ENCODE measurements at places on chromosomes 6 and 20.
A peak's percentile ranks its signal among the peaks of the same experiment; 100 is the strongest.

- no peak for DNase-seq
Measured at GRCh38 chr6:133359760-133360159, 118.6 kb downstream of the EYA4 start.

DNA sequence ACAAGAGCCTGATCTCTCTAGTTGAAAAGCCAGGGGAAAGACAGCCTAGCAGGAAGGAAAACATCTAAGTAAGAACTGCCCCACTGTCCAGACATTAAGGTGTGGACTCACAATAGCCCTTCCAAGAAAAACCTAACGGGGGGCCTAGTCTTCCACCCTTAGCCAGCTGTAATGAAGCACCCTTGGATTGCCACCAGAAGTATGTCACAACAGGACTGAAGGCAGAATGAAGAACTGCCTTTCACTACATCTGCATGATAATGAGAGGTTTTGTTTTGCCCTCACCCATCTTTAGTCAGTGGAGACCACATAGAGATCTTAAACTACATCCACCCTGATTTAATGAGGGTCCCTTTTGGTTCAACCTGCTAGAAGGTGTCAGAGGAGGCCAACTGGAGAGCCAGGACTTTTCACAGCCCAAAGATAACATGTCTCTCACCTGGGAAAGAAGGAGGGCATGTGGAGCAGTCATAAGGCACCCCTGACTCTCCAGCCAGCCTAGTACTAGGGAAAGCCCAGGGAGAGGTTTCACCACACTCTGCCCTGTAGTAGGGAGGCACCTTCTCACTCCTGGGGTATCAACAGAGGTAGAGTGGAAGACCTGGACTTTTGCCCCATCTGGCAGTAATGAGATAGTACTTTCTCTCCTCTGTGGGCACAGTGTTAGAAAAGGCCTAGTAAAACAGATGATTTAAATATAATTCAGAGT is 1017.4 kb upstream of the MANEA start:
- no peak for DNase-seq

- no peak for DNase-seq
Measured at GRCh38 chr6:22451962-22452361, 117.4 kb upstream of the HDGFL1 start.

DNA sequence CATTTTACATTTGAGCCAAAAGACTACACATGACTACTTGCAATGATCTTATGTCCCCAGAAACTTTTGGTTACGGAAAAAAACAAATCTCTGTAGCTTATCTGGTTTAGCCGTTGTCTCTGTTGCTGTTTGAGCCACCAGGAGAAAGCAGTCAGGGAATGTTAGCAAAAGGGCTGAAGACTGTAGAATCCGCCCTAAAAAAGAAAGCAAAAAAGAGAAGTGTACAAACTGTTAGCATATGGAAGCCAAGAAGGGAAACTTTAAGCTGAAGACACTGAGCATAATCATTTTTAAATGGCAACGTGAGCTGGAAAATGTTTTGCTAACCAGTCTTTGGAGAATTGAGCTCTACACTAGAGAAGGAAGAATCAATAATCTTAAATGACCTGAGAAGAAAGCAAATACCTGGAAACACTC is 69.9 kb upstream of the MYLIP start:
- no peak for DNase-seq

GRCh38 chr6:142878407-142878806 is 66.6 kb downstream of the HIVEP2 start:
- DNase-seq: no peak

GRCh38 chr6:83870649-83871048 is 11.2 kb downstream of the CYB5R4 start:
- DNase-seq: no peak

DNA sequence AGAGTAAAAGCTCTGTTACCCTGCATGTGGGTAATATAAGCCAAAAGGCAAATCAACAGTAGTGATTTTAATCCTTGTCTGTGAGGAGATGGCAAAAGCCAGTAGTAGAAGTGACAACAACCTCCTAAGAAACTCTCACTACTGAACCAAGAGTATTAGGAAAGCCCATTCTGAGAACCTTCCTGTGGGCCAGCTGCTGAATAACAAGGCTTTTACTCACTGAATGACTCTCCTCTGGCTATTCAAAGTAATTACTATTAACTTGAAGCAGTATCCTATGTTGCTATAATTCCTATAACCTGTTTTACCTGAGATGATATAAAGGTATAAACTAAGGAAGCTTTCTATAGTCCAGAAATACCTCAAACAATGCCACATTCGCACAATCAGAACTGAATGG is 55.1 kb downstream of the CHD6 start:
- no peak for DNase-seq

GRCh38 chr6:33636655-33637054 is 15.5 kb downstream of the ITPR3 start:
- DNase-seq: no peak

DNA sequence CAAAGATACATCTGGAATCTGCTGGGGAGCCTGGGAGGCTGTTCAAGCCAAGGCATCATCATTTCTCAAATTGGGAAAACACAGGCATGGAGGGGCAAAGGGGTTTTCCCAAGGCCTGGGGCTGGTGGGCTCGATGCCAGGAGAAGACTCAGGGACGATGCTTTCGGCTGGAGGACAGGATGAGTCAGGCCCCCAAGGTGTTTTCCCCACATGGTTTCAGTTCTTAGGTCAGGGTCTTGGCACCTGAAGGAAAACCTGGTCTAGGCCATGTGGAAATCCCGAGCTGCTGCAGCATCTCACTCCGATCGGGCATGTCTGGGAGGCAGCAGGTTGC is 348.1 kb downstream of the CDC5L start:
- DNase-seq: no peak

DNA sequence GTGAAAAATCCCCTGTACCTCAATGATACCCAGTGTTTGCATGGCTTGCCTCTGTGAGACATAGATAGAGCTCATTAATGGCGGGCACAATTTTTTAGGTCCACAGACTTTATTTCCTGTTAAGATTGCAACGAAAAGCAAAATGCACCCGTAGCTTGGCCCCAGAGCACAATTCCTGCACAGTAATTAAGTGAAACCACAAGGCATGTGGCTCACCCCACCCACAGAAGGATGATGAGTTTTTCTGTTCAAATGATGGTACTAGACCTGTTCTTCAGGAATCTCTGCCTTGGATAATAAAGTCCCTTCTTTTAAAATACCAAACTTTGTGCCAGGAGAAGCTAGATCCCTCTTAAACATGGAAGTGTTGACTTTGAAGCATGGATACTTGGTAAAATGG is 738.1 kb downstream of the QKI start:
- DNase-seq: no peak

GRCh38 chr6:164347455-164347854 is 932.9 kb downstream of the QKI start:
- DNase-seq: no peak

GRCh38 chr6:7647504-7647903 is 57.5 kb downstream of the SNRNP48 start:
- DNase-seq: no peak

GRCh38 chr6:4981761-4982160 is 22.1 kb downstream of the RPP40 start:
- DNase-seq: no peak

DNA sequence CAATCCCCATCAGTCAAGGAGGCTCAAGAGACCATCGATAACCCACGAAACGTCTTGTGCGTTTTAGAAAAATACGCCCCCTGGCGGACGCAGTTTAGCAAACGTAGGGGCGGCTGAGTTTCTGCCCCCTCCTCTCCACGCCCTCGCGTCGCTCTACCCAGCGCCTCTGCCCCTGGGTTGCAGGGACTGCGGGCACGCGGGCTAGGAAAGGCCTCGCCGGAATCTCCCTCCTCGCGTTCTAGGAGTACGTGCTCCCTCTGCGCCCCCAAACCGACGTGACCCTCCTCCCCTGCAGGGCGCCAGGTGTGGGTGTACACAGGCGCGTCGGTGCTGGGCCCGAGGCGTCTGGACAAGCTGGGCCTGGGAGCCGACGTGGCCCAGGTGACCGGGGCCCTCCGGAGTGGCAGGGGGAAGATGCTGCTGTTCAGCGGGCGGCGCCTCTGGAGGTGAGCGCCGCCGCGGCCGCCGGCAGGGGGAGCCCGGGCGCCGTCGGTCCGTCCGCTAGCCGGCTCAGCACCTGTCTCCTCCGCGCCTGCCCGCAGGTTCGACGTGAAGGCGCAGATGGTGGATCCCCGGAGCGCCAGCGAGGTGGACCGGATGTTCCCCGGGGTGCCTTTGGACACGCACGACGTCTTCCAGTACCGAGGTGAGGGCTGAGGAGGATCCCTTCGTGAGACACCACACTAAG is 5.3 kb downstream of the MMP9 start:
- DNase-seq: peak; percentile 36

- peak; percentile 64 for DNase-seq
Measured at GRCh38 chr20:50588034-50588736, 78.0 kb downstream of the PTPN1 start.

DNA sequence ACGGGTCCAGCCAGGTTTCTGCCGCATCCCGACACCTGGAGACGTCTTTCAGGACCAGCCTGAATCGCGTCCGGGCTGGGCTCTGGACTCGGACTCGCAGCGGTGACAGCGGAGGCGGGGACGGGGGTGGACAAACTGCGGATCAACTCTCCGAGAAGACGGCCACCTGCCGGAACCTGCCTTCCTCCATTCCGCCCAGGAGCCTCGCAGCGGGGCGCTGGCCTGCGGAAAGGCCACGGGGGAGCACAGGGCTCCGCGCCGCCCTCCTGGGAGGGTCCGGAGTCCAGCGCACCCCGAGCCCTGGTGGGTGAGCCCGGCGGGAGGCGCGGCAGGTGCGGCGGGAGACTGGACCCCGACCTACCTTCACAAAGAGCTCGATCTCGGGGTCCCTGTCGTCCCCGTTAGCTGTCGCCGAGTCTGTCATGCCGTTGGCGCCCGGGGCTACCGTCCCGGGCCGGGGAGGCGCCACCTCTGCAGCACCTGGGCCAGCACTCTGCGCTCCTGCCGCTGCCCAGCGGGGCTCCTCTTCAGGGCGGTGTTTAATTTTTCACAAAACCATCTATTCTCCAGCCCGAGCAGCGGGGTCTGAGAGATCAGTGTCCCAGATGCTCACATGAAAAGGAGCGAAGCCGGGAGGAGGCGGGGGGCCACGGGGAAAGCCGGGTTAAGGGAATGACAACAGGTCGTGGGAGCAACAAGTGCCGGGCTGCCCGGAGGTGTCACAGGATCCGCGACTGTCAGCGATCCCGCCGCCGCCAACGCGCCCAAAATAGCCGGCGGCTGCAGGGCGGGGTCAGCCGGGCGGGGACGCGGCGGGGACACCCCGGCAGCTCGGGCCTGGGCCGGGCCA is at the start of gene CLIC5:
CLIC5 (minus strand) TSS at position 742 of the 850 bp plus-strand sequence; CDS start at position 424, 318 bp downstream.
- no peak for DNase-seq

DNA sequence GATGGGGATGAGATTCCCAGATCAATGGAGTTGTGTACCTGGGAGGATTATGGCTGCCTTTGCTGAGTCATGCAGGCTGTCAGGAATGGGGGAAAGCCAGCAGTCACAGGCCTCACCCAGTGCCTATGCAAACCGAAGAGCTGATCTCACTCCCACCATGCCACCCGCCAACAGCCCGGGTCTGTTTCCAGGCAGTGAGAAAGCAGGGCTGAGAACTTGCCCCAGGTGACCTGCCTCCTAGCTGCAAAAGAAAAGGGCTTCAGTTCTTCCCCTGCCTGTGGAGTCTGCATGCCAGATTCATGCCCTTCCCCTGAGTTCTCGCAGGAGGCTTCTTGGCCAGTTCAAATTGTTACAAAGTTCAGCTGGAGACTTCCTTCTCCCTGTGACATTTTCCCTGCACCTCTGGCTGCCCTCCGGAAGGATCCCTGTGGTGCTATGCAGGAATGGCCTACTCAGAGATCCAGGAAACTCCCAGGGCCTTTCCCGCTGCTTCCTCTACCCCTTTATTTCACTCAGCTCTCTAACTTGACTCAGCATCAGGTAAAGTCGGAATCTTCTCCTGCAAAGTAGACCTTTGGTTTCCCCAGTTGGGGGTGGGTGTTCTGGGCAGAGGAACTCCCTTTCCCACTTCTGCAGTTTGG is 71.5 kb upstream of the B3GAT2 start:
- DNase-seq: no peak

DNA sequence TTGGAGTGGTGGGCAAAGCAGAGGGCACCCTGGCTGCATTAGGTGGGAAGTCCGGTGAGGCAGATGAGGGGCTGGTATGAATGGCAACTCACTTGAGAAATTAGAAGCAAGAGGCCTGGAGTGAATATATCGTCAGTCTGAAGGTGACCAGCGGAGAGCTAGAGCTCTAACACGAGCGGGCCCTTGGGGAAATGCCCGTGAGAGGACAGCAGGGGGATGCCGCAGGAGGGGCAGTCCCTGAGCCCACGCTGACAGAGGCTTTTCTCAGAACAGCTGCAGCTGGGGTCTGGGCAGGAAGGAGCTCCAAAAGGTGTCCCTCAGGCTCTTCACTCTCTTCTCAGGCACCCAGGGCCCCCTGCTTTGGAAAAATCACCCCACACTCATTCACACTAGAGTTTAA is 32.0 kb upstream of the CD93 start:
- DNase-seq: no peak

- no peak for DNase-seq
Measured at GRCh38 chr20:4122926-4123325, 107.6 kb upstream of the RNF24 start.

- DNase-seq: no peak
Measured at GRCh38 chr20:60060593-60060992, 102.4 kb downstream of the CDH26 start.

DNA sequence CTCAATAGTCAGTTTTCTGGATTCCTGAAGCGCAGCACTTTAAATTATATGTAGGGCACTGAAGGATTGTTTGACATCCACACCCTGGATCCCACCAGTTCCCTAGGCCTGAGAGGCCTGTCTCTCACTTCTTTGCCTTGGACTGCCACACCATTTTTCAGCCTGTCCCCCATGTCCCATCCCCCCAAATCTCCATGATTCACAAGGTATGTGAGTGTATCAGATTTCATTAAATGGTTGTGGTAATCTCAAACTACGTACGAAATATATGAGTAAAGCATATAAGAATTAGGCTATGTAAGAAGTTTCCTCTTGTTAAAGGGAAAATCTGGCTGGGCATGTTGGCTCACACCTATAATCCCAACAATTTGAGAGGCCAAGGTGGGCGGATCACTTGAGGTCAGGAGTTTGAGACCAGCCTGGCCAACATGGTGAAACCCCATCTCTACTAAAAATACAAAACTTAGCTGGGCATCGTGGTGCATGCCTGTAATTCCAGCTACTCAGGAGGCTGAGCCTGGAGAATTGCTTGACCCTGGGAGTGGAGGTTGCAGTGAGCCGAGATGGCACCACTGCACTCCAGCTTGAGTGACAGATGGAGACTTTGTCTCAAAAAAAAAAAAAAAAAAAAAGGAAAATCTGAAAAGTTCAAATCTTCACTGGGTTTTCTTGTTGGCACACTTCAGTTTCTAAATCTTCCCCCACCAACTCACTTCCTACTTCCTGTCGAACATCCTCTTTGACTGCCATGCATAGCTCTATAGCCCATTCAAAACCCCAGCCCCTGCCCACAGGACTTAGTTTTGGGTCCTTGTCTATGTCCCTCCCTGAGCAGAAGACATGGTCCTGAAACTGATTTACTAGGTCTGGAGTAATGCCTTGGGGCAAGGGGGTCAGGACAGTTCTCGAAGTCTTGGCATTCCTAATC is 97.3 kb upstream of the SHLD1 start:
- DNase-seq: no peak

GRCh38 chr6:42938987-42939809 is 9.9 kb downstream of the CNPY3 start:
- DNase-seq: no peak

GRCh38 chr6:708237-708598 is 15.3 kb upstream of the EXOC2 start:
- no peak for DNase-seq

All from activated CD4-positive, CD25-positive, alpha-beta regulatory T cell (primary cell).